NCI-H2029 treated with DMSO at 0.1 percent for 48 hours (cell line): ENCODE measurements at places on chromosomes 2 and 18.

- DNase-seq, result no peak
Measured at GRCh38 chr2:132720393-132720792, 50.4 kb upstream of the LYPD1 start.

DNA sequence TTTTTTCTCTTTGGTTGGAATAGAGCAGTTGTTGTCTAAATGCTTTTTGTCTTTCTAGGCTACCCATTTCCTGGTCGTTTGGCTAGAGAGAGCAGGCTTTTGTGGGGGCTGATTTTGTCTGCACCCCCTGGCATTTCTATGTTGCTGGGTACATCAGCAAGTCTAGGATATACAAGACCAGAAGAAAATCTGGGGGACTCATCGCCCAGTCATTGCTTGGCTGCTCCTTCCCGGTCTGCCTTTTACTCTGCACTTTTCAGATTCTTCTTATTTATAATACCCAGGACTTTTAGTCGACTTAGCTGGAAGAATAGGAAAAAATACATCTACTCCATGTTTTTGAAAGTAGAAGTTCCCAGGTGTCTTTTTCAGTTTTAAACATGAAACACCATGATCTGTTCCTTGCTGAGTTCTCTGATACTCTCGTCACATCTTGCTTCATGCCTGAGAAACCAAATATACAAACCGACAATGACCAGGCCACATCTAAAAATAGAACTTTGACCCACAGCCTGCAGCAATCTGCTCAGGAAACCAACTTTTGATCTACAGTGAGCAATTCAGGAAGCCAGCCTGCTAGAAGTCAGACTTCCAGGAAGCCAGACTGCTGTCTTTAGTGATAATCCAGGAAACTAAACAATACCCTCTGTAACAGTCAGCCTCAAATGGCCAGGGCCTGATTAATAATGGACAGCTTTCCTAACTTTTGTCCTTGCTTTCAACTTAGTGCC, 163.8 kb upstream of the MEX3C start:
- no peak for DNase-seq

GRCh38 chr2:54975598-54976492, 74.4 kb downstream of the RTN4 start:
- no peak for DNase-seq

- no peak for DNase-seq
Measured at GRCh38 chr2:72109291-72109690, 38.4 kb downstream of the CYP26B1 start.

DNA sequence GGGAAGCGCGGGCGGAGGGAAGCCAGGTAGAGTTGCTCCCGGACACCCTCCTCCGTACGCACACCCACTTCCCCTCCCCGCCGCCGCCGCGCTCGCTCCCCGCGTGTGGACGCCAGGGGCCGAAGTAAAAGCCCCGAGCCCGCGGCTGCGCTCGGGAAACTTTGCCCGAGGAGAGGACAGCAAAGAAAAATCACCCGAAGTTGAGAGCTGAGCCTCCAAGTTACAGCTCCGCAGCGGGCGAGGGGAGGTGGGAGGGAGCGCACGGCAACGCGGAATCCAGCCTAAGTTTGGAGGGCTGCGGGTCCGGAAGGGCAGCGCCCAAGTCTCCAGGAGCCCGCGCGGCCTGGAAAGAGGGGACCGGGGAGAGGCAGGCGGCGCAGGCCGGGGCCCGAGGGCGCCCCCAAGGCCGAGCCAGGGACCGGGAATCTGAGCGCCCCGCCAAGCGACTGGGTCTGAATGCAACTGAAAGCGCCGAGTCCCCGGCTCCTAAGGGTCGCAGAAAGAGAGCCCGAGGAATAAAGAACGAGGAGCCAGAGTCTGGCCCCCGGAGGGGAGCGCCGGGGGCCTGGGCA, 706 bp upstream of the BCL11A start:
- peak; percentile 22 for DNase-seq

DNA sequence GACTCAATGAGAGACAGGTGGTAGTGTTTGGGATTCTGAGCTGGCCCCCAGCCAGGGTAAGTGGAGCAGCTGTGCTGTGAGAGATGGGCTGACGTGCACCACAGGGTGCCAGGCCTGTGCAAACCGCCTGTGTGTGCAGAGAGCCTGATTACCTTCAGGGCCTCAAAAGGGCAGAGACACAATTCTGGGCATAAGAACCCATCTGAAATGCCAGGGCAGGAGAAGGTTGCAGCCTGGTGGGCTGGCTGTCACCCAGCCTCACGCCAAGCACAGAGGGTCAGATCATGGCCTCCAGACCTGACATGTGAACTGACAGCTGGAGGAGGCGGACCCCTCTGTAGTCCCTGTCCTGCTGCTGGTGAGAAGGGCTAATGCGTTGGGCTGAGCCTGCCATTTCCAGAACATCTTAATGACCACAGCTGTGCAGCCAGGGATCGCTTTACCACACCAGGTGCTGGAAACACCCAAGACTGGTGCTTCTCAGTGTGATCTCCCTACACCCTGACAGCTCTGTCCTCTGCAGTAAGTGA, 100.9 kb downstream of the ARL4C start:
- DNase-seq, result peak; percentile 87

DNA sequence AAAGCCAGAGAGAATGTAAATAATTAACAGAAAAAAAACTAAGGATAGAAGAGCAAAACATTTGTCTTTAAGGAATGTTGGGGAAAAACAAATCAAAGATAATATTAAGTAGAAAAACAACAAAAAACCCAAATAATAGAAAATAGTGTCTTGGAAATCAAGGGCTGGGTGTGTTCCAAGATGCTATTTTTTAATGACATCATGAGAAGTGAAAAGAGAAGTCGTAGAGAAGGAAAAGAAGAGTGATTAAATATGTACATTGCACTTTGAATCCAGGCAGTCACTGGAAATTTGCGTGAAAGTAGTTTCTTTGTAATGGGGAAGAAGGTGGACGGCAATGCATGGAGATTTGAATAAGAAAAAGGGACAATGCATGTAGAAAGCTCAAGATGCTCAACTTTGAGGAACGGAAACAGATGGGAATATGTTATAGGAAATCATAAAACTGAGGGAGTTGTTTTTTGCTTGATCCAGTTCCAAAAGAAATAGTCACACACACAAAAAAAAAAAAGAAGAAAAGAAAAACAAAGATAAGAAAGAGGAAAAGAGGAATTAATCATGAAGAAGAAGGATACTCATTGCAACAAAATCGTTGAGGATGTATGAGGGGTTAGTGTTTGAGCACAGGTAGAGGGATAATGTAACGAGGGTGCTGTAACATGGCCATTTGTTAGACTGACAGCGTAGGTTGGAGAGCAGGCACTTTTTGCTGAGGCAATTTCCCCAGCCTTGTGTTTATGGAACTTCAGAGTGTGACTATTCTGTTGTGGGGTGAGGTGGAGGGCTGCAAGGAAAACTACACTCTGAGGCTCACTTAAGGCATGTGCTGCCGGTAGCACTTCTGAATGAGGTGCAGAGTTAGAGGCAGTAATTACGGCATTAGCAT, 184.1 kb downstream of the CALCRL start:
- no peak for DNase-seq

DNA sequence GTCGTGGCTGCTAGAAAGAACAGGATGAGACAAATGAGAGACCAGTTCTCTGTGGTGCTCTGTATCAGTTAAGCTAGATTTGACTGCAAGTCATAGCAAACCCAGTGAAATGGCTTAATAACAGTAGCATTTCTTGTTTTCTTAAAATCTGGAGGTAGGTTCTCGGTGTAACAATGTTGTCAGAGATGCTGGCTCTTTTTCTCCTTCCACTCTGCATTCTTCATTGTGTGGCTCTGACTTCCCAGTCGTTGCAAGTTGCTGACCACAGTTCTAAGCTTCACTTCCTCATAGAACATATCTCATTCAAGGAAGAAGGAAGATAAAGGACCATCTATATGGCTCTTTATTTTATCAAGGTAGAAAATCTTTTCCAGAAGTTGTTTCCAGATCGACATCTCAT, 7.9 kb upstream of the CKAP2L start:
- DNase-seq, result no peak

DNA sequence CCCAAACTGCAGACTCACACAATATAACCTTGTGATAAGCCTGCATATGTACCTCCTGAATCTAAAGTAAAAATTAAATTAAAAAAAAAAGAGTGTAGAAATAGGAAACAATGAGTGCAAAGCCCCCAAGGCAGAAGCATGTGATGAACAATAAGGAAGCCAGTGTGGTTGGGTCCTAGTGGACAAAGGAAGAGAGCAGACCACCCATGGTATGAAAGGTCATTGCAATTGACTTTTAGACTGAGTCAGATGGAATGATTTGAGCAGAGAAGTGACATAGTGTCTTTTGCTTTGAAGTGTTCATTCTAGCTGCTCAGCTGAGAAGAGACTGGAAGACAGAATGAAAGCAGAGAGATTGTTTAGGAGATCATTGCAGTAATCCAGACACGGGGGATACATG, 417.1 kb downstream of the RAD51AP2 start:
- DNase-seq, result no peak

DNA sequence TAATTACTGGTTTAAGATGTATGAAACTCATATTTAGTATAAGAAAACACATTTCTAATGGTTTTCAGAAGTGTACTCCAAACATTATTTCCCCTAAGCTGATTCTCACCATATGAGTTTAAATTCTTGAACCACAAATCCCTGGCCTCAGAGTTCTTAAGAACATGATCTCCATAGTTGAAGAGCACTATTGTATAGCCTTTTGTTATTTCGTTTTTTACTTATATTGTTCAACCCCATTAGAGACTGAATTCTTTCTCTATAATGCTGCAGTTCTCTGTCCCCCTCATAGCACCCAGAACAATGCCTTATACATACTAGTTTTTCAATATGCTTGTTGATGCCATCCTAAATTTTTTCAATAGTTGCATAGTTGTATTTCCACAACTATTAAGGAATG, 85.5 kb upstream of the TMEM17 start:
- no peak for DNase-seq

DNA sequence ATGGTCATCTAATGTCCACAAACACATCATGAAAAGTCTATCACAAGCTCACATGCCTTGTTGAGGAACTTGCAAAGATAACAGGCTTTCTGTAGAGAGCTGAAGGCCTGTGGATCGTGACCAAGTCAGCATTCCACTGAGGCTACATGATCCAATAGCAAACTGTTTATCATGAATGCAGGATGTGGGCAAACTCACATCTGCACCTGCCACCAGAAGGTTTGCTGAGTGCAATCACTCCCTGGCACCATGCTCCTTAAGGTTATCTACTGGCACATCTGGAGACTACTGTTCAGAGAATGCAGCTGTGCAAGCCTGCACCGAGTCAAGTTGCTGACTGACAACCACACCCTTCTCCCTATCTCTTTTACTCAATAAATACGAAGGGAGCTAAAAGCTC, 67.3 kb upstream of the ACAA2 start:
- DNase-seq, result no peak

DNA sequence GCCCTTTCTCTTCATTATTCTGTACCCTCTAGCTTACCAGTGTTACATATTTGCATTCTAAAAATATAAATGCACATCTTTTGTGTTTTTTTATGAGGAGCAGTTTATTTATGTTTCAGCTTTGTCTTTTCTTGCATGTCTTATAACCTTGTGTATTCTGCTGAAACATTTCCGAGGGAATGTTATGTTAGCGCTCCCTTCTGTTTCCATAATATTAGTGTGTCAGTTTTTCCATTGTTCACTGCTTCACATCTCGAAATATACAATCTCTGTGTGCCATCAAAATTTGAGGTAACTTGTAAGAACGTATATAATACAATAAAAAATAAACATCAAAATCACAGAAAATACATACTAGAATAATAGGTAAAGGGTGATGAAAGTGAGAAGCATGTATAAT, 153.3 kb downstream of the PKP4 start:
- DNase-seq, result no peak

DNA sequence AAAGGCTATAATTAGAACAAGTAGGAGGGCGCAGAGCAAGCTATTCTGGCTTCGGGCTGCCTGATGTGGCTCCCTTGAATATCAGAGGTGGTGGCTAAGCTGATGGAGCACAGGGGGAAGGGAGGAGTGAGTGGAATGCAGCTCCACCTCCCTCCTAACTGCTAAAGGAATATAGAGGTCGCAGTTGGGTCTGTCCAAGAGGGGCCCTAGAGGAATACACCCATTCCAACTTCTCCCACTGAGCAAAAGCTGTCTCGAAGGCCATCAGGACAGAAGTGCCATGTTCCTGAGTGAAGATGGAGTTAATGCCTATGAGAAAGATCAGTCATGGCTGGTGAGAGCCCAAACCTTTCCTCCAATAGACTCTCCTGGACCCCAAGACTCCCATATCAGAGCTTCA, 32.8 kb upstream of the MARCO start:
- no peak for DNase-seq

DNA sequence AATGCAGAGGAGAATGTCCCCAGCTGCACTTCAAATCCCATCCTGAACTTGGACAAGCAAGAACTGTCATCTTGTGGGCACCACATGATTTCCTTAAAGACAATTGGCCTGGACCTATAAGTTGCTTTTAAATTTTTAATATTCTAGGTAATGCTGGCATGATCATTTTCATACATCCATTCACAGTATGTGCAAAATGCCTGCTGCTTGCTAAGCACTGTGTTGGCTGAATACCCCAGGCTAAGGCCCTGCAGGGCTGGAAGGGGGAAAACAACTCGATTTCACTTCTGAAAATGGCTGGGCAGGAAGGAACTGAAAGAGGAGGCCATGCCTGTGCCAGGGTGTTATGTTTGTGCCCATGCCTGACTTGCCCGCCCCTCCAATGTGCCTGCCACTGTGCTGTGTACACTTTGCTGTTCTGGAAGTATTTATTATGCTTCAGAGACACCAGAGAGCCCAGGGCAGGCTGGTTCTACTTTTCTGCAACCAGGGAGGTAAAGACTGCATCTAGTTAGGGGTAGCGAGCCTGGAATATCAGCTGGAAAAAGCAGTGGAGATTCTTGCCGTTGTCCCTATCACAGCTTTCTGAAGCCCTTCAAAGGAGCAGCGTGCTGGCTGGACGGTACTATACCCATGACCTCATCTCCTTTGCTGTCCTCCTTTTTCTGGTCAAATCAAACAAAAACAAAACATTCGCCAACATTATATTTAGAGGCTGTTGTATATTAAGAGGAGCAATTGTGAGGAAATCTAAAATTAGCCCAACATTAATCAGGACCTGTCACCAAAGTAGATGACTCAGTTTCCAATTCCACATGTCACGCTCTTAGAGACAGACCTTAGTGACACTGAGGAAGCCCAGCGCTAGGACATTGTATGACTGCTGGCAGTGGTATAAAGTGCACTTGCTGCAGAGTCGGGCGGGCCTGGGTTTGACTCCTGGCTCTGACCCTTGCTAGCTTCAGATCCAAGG, 158.1 kb downstream of the DDX1 start:
- DNase-seq, result no peak
